ENCODE measurements at places on chromosomes 1 and 21. TPM values are rescaled to one million over a fixed set of nuclear protein-coding genes. Genes with fewer than 3 reads are reported as not detected.
A peak's percentile ranks its signal among the peaks of the same experiment; 100 is the strongest.

GRCh38 chr21:16473988-16474387, 744.2 kb downstream of the USP25 start:
- DNase-seq: no peak

- DNase-seq: no peak
Observed at GRCh38 chr21:42631142-42631541, 22.3 kb upstream of the PDE9A start.

GRCh38 chr1:29410476-29410875, 174.2 kb downstream of the PTPRU start:
- peak; percentile 46 for DNase-seq

Gene TCP10L
- 0.37 TPM for polyA plus RNA-seq

Gene C1orf94
- polyA plus RNA-seq: not detected

DNA sequence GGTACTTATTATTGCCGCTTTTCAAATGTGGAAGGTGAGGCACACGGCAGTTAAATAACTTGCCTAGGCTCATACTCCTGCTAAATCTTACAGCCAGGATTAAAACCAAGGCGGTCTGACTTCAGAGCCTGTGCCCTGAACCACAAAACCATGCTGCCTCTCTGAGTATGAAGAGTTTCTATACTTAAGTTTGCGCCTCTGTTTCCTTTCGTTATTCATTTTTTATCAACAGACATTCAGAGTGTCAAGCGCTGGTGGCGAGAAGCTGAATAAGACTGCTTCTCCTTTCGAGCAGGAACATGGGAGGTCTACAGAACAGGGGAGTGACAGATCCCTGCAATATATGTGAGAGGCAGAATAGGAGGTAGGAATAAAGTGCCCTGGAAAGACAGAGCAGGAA, 96.0 kb upstream of the DUSP10 start:
- DNase-seq: no peak

DNA sequence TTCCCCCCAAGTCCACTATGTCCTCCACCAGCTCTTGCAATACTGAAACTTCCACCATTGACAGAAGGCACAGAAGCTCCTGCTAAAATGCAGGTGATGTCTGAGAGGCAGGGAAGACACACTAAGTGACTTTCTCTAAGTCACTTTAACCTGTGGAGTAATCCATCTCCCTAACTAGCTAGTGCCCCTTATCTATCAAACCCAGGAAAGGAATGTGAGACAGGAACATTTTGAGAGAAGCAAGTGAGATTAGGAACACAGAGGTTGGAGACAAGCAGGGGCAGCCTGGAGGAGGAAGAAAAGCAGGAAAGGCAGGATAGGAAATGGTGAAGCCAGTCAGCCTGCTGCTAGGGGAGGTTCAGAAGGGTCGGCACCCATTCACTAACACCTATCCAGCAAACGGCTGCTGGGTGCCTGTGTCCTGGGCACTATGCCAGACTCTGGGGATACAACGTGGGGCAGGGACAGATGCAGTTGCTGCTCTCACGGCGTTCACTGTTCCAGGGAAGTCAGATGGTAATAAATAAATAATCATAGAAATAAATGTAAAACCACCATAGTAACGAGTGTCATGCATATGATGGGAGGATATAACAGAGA, 7.0 kb downstream of the GPA33 start:
- DNase-seq: no peak

DNA sequence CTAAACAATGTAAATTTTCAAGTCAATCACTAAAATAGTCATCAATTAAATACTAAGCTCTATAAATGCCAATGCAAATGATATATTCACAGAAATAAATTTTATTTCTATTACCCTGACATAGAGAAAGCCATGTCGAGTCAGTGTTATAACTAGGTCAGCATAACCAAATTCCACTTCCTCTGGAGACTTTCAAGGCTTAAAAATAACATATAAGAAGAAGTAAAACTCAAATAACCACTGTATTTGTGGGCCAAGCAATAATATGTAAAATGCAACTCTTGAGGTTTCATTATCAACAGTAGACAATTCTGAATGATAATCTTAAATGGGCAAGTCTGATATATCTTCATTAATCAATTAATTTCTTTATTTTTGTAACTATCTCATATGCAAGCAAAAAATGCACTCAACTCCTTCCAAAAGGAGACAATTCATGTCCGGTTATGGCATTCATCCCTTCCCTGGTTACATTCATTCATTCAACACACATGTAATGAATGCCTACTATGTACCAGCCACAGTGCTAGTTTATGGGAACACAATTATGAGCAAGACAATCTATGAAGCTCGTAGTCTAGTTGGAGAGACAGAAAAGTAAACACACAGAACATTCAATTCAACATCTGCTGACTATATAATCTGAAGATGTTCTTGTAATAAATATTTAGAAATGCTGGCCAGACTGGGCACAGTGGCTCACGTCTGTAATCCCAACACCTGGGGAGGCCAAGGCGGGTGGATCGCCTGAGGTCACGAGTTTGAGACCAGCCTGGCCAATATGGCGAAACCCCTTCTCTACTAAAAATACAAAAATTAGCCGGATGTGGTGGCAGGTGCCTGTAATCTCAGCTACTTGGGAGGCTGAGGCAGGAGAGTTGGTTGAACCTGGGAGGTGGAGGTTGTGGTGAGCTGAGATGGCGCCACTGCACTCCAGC, 37.1 kb upstream of the CAP1 start:
- DNase-seq: no peak

DNA sequence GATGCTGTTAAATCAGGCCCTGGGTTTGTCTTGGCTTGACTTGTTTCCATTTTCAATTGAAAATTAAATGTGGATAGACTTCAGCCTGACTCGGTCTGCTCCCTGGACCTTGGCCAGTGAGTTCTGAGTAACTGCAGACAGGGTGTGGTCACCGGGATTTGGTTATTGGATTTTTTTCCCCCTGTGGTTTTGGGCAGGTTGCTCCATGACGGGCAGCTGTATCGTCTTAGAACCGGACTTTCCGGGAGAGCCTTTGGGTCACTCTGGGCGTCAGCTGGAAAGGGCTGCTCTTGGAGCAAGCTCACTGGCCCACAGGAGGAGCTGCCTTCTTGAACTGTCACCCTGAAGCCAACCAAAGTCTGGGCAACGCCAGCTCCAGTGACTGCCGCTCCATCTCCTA, 75.0 kb downstream of the CLIC6 start:
- no peak for DNase-seq

- no peak for DNase-seq
Observed at GRCh38 chr1:182917378-182917777, 35.6 kb downstream of the SHCBP1L start.

DNA sequence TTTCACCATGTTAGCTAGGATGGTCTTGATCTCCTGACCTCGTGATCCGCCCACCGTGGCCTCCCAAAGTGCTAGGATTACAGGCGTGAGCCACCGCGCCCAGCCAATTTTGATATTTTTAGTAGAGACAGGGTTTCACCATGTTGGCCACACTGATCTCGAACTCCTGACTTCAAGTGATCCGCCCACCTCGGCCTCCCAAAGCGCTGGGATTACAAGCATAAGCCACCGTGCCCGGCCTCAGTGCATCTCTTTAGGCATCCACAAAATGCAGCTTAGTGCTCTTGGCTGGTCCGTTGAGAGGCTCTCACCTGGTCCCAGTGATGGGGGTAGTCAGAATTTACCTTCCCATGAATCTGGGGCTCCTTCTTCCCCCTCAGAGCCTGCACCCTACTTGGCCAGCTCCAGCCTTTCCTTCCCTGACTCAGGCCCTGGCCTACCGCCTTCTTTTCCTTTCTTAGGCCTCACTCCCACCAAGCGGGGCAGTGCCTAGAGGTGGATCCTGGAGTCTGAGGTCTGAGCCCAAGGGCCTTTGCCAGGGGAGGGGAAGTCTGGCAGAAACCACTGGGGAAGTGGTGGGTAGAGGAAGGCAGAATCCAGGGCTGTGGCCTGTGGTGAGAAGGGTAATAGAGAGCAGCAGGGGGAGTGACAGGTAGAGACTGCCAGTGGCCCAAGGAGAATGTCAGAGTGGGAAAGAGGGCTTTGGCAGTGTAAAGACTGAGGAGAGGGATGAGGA, 3.7 kb downstream of the LENEP start:
- no peak for DNase-seq

DNA sequence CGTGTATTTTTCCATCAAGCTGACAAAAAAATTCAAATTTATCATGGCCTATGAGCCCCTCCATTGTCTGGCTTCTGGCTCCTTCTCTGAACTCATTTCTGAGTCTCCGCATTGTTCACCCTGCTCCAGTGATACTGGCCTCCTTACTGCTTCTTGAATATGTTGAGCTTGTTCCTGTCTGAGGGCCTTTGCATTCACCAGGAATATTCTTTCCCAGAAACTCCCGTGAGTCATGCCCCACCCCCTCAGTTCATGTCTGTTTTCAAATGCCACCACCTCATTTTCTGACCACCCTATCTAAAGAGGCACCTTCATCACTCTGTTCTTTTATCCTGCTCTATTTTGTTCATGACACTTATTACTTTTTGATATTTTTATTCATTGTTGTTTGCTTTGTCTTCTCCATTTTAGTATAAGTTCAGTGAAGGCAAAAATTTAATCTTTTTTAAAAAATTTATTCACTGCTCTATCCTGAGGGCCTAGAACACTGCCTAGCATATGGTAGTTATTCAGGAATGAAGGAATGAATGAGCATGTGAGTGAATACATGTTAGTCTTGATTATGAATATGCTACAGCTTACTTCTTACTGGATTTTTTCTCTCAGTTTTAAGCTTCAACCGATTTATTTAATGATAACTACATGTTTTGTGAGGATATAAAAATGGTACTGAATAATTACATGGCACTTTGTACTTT, 140.4 kb upstream of the C1orf105 start:
- no peak for DNase-seq
